Non-pigmented ciliary epithelial cell (primary cell): ENCODE measurements at places on chromosomes 13 and 19.

DNA sequence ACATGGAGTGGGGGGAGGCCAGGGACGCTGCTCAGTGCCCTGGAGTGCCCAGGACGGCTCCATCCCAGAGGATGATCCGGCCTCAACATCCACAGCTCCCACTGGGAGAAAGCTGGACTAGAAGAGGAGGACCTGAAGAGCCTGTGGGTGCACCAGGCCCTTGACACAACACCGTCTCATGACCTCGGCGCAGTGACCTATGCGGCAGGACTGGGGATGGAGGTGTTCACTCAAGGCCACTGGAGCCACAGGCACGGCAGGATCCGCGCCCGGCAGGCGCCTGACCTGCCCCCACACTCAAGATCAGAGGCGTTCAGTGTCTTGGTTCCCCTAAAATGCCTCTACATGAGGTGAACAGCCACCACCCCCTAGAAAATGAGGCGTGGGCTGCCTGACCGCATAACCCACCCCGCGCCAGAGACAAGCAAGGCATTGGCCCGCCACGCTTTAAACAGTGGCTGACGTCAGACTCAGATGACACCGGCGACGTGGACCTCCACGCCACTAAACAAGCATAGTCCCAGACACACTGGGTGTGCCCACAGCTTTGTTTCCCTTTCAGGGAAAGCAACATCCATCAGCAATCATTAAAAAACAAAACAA, 8.0 kb downstream of the SGTA start:
- DNase-seq, result no peak

DNA sequence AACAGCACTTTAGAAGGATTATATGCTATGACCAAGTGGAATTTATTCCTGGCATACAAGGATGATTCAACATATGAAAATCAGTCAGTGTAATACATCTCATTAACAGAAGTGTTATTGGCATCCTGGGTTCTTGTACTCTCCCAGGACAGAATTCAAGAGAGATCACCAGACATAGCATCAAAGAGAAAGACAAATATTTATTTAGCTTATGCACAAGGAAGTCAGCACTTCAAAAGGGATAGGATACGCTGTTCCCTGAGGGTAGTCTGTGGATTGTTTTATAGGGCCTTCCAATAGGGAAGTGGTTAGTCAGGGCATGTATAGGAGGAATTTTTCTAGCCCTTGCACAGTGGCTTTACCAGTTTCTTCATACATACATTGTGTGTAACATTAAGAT, 1238.0 kb downstream of the PCDH17 start:
- DNase-seq, result no peak

- DNase-seq, result peak; percentile 5
Observed at GRCh38 chr19:36916991-36917390, 859 bp downstream of the ZNF568 start.

DNA sequence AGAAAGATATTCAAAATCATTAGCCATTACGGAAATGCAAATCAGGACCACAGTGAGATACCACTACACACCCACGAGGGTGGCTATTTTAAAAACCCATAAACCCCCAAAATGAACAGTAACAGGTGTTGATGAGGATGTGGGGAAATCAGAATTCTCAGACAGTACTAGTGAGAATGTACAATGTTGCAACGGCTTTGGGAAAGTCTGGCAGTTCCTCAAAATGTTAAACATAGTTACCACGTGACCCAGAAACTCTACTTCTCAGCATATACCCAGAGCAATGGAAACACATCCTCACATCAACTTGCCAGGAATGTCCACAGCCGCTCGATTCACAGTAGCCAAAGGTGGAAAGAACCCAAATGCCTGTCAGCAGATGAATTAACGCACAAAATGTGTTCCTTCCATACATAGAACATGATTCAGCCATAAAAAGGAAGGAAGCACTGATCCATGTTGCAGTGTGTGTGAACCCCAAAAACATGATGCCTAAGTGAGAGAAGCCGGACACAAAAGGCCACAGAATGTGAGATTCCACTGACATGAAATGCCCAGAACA, 7.0 kb downstream of the PLVAP start:
- no peak for DNase-seq

GRCh38 chr13:32080328-32080744, 48.8 kb downstream of the FRY start:
- no peak for DNase-seq

DNA sequence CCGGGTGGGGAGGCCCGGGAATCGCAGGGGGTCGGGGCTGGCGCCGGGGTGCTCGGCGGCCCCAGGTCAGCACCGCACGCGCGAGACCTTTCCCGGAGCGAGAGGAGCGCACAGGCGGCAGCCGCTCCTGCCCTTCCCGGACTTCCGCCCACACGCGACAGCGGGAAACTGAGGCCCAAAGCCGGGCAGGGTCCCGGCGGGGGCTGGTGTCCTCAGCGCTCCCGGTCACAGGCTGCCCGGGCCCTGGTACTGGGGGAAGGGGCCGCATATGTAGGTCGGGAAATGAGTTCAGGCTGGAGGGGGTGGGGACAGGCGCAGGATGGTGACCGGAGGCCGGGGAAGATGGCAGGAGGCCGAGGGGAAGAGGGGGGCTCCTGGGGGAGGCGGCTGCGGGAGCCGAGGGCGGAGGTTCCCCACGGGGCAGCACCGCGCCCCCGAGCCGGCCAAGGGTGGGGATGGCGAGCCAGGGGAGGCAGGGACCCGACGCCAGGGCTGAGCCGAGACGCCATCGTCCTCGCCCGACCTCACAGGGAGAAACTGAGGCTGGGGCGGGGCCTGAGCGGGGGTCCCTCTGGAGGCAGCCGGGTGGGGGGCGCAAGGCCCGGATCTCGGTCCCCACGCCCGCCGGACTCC, 662 bp downstream of the CBARP start:
- no peak for DNase-seq

GRCh38 chr13:111577956-111578605, 257.6 kb downstream of the TEX29 start:
- DNase-seq, result no peak

GRCh38 chr19:15028490-15028889, 20.8 kb upstream of the CASP14 start:
- DNase-seq, result no peak

GRCh38 chr13:106352850-106353249, 182.6 kb downstream of the EFNB2 start:
- DNase-seq, result no peak

- DNase-seq, result no peak
Observed at GRCh38 chr19:39870171-39870971, 24.2 kb upstream of the FBL start.

GRCh38 chr19:17490411-17490810, 20.1 kb downstream of the SLC27A1 start:
- DNase-seq, result no peak

DNA sequence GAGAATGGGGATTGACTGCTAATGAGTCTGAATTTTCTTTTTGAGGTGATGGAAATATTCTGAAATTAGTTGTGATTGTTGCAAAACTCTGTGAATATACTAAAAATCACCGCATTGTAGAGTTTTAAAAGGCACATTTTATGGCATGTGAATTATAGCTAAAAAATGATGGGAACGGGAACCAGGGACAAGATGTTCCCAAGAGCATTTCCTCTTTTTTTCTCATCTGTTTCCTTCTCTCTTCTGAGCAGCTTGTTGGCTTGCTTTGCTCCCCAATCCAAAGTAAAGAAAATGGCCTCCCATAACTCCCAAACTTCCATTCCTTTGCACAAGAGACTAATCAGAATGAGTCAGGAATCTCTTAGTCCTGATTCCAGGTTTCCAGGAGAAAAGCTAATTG, 459.2 kb downstream of the TSHZ3 start:
- DNase-seq, result no peak

GRCh38 chr13:80591976-80592740, 251.2 kb upstream of the SPRY2 start:
- no peak for DNase-seq
